CD4-positive, alpha-beta T cell treated with Interleukin-2 at 100 ng/mL for 4 hours (primary cell): ENCODE measurements at places on chromosomes 1 and 21.

DNA sequence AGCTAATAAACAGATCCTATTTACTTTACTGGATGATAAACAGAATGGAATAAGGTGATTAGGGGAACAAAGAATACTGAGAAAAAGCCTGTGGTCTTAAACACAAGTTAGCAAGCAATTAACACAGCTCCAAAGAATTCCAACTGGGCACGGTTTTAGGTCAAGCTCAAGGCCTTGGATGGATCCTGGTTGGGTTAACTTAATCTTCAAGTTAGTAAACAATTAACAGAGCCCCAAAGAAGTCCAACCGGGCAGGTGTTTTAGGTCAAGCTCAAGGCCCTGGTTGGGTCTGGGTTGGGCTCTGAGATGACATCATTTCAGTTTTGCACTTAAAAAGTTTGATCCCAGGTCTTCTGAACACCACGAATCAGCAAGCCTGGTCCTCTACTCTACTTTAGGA lies 1086.3 kb upstream of the TMPRSS15 start:
- DNase-seq: no peak

GRCh38 chr1:205430696-205431305 lies 8.9 kb upstream of the LEMD1 start:
- DNase-seq: peak; percentile 42

- no peak for DNase-seq
Measured at GRCh38 chr1:229001467-229002011, 266.3 kb downstream of the RHOU start.

DNA sequence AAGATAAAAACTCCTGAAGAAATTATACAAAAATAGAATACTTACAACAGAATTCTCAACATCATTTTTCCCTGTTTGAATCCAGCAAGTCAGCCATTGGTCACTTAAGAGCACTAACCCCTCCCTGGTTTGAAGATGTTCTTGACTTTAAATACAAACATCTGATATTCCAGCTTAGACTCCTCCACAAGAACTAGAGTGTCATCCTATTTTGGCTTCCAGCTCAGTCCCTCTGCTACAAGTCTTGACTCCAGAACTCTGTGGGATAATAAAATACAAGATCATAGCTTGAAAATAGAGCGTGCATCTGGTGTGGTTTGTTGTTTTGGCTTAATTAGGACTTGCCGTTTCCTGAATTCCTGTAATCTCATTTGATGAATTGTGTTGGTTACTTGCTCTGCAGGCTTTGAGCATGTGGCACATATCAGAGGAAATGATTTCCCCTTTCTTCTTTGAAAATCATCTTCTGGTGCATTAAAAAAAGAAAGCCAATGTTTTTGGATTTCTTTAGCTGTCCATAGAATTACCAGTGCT lies 63.7 kb upstream of the DPT start:
- no peak for DNase-seq

GRCh38 chr21:37618081-37618480 lies 251.5 kb downstream of the DYRK1A start:
- DNase-seq: no peak

GRCh38 chr1:16208270-16208987 lies 4.0 kb downstream of the ARHGEF19 start:
- DNase-seq: no peak

DNA sequence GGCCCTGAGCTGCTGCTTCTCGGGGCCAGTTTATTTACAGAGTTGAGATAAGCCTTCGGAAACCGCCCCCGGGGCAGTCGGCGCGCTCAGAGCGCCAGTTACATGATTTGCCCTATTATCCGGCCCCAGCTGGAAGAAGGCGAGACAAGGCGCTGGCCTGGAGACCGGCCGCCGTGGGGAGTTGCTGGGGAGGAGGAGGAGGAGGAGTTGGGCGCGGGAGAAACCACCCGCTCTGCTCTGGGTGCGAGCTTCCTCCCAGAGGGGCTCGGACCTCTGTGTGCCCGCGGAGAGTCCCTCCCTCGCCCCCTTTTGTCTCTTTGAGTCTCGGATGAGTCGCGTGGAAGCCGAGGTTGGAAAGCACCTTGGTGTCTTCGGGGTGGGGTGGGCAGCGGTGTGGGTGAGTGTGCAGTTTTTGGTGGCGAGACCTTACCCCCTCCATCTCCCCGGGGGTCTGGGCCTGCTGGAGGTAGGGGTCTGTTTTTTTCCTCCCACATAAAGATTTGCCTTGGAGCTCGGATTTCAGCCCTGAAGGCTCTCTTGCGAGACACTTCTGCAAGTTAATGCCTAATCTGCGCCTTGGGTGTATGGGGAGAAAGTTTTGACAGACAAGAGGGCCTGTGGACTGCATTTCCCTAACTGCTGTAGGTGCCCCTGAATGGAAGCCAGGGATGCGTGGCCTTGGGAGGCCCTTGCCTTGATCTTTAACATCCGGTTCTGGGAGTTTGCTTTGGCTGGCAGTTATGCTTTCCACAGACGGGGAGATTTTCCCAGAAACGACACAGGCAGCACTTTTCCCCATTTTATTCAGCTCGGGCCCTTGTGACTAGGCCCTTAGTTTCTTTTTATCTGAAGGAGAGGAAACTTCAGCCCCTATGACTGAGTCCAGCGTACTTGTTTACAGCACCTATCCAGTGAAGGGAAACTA lies 80.0 kb downstream of the NDUFS5 start:
- DNase-seq: peak; percentile 32

DNA sequence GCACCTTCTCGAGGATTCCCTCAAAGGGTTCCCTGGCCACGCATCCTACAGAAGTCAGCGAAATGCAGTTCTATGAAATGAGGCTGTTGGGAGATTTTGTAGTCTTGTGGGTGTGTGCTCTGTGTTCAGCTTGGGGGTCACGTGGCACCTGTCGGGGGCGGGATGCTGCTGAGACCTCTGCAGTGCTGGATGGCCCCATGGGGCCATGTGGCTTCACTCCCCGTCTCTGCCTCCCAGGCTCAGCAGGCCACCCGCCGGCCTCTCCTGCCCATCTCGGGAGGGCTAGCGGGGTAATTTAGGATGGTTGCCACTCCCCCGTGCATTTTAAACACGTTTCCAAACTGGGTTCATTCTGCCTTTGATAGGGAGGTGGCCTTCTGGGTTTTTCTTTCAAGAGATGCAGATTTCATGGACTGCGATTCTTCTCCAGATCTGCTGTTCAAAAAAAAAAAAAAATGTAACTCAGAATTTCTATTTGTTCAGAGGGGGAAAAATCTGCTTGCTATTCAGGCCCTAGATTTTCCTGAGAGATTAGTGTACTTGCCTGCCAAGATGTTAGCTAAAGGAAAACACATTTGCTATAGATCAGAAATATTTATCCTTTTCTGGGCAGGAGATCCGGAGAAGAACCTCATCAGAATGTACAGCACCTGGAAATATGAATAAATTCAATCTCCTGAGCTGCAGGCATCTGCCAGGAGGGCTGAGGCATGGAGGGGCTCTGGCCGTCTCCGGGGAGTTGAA lies 277.2 kb upstream of the VAMP3 start:
- no peak for DNase-seq

DNA sequence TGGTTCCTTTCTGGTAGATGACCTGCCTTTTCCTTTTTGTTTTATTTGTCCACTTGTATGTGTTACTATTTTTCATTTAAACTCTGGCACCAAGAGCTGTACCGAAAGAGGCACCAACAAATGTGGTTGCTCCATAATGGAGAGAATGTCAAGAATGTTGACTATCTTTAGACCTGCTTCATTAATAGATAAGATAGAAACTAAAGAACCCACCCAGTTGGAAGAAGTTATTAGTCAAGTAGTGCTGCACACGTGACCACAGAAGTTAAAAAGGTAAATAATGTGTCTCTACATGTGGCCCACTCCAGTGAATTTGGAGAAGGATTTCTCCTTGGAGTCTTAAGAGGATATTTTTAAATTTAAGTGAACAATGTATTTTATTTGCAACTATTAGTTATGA lies 9.3 kb downstream of the ATP1A1 start:
- no peak for DNase-seq

DNA sequence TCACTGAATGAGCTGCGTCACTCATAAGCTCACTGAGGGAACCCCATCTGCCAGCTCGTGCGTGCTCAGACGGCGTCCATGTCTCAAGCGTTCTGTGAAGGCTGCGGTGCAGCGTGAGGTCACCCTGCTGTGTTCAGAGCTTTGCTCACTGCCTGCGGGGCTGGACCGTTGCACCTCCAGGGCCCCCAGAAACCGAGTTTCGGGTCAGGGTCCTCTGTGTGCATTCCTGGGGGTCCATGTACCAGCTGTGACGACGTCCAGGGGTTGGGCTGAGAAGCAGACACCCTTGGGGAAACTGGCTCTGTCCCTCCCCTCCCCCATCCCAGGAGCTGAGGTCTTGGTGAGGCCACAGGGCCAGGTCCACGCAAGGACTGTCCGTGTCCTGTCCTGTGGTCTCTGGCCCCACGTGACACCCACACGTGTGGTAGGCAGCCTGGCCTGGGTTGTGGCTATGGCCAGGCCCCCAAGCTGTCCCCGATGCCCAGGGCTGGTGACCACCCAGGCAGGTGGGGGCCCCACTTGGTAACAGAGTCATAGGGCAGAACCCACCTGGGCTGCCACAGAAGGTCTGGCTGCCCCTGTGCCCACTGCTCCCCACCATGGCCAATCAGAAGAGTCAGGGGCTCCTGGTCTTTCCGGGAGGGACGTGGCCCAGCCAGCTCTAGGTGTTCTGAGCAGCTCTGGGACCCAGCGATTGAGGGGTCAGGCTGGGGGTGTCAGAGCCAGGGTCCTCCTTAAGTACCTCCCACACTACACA lies 24.4 kb downstream of the FTCD start:
- no peak for DNase-seq

DNA sequence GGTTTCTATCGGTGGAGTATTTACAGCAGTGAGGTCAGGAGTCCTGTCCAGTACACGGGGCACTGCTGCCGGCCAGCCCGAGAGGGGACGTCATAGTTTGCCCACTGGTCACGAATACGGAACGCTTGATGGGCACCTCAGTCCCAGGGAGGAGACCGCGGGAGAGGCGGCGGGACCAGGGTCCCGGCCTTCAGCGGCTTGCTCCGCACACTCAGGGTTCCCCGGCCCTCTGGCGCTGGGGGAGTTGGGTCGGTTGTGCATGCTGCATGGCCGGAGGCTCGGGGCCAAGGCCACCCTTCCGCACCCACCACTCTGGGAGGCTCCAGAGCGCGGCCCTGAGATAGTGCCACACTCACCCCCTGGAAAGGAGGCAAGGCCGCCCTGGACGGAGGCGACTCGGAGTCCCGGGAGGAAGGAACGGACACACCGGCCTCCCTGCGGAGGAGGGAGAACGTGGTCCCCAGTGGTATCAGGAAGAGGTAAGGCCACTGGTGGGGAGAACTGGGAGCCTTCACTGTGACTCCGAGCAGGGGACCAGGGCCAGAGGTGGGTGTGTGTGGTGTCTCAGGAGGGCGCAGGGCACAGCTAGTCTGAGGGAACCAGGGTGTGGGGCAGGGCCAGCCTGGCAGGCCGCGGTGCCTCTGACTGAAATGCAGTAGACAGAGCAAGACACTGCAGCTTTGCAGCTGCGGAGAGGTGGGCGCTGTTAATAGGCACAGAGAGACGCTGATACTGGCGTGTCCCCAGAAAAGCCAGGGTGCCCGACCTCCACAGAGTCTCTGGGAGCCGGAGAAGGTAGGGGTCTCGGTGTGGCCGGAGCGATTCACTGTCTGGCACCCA lies 28.6 kb upstream of the PRSS38 start:
- no peak for DNase-seq
